Psoas muscle (tissue), 8 donors: ENCODE measurements at places on chromosomes 5 and 9. TPM values are rescaled to one million over a fixed set of nuclear protein-coding genes. Genes with fewer than 3 reads are reported as not detected.

Gene CMBL
- 66.5 TPM for total RNA-seq

Gene NUTM2G
- total RNA-seq = not detected

DNA sequence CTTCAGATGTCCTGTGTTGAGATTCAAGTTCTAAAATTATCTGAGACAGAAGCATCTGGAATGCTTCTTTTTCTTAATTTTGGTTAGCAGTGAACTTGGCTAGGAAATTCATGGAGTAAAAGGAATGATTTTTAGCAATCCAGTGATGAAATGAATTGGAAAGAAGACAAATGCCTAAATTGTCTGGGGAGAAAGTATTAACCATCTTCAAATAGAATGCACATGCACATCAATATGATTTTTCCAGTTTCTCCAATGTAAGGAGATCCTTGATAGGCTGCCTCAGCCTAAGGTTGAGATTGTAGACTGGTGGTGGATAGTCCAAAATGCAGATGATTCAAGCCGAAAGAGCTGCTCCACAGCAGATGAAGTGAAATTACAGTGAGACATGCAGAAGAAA is 106.7 kb downstream of the PCSK5 start:
- no peak overlapping the region for H3K4me3 ChIP-seq
- H3K36me3 ChIP-seq = no peaks in the 10 kb centered on the region
- no peaks in the 10 kb centered on the region for H3K27me3 ChIP-seq
- H3K27ac ChIP-seq = no peak overlapping the region

DNA sequence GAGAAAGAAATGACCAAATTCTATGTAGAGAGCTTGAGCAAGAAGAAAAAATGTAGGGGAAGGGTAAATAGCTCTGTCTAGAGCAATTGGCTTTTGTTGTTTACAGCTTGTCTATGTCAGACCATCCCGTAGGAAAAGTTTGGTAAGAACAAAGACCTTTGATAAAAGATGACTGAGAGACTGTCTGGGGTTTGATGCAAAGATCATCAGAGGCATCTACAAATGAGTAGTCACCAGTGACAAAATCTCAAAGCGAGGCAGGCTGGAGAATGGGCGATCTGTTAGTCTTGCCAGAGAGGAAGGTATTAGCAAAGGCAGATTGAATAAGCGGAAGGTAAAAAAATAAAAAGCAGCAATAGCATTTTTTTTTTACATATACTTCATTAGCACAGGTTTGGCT is 125.0 kb upstream of the RASGRF2 start:
- no peak overlapping the region for H3K27ac ChIP-seq
- H3K4me3 ChIP-seq = no peak overlapping the region
- no peaks in the 10 kb centered on the region for H3K4me1 ChIP-seq
- H3K27me3 ChIP-seq = no peaks in the 10 kb centered on the region
- DNase-seq = no peak

DNA sequence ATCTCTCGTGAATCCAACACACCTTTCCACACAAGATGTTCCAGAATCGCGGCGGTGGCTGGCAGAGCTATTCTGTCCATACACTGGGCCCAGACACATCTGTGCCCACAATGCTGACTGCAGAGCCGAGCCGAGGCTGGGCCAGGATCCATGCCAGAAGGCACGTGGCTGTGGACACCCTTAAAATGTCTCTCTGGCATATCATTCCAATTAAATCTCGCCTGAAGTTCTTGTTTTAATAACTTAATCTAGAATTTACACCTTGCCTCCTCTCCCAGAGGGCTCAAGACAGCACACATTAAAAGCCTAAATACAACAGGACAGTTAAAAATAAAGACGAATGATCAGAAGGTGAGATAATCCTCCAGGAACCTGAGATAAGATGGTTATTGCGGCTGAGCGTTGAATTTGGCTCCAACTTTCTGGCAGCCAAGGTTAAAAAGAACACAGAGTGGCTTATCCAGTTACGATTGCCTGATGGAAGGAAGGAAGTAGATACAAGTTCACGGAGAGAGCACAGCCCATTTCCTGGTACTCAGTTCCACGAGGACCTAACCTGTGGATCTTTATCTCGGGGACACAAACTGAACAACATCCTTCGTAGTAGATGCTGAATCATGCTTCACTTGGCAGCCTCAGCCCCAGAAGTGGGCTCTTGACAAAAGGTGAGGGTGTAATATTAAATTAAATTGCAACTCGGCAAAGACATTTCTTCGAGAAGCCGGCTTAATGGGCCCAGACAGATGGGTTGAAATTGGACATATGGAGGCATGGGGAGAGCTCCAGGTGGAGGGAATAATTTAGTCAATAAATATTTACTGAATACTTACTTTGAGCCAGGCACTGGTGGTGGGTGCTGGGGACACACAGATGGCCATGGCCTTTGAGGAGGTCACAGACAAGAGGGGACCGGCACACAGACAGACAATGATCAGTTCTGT is 86.0 kb upstream of the TBC1D2 start:
- H3K4me3 ChIP-seq = no peak overlapping the region
- H3K27ac ChIP-seq = no peak overlapping the region
- no peaks in the 10 kb centered on the region for H3K4me1 ChIP-seq
- no peaks in the 10 kb centered on the region for H3K36me3 ChIP-seq
- DNase-seq = no peak

DNA sequence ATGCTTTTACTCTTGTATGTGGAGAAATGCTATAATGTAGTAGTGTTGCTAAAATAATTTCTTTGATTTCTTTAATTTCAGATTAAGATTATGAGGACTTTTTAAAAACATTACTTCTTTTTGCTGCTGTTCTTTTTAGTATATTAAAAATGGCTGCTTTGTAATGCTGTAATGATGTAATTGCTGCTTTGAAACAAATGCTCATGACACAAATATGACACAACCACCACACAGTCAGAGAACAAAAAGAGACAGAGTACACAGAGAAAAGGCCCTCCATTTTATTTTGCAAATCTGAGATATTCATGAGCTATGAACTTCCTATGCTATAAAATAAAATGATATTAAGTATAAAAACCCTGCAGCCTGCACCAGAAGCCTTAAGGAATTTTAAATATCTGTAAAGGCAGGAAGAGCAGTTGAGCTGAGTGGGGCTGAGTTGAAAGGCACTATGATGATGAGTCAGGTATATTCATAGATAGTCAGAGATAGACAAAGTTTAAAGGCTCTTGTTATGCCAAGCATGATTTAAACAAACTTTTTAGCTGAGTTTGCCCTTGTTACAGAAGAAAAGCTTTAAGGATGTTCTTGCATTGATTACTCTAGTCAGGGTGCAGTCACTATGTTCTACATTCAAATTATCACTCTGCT is 5.1 kb upstream of the POU5F2 start:
- H3K36me3 ChIP-seq = no peaks in the 10 kb centered on the region
- no peak overlapping the region for H3K4me3 ChIP-seq
- H3K27me3 ChIP-seq = no peaks in the 10 kb centered on the region
- H3K4me1 ChIP-seq = no peaks in the 10 kb centered on the region
- DNase-seq = no peak

GRCh38 chr5:172437445-172438318 is 16.6 kb downstream of the SH3PXD2B start:
- H3K36me3 ChIP-seq = no peaks in the 10 kb centered on the region
- H3K4me3 ChIP-seq = no peak overlapping the region
- H3K27ac ChIP-seq = no peak overlapping the region

DNA sequence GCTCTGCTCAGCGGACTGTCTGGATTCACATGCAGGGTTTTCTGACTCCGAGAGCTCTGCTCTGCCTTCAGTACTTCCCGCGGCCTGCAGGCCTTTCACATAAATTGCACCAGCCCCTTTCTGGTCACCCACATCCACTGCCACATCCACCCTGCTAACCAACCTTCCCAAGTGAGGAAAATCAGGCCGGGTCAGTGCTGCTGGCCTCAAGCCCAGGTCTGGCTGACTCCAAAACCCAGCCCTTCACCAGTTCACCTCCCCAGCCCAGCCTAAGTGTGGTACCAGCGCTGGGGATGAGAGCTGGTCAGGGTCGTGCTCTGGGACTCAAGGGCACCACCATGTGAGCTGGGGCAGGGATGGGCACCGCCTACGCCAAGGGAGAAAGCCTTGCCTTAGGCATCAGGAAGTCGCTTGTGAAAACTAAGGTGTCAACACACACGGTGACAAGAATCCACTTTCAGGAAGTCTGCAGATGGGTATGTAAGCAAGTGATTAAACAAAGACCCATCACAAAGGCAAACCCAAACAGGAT is 12.3 kb downstream of the LMAN2 start:
- no peaks in the 10 kb centered on the region for H3K27me3 ChIP-seq
- H3K4me3 ChIP-seq = no peak overlapping the region
- H3K4me1 ChIP-seq = peaks cover 8% of the 10 kb centered on the region

GRCh38 chr9:136958898-136959850 is 7.1 kb downstream of the LCN12 start:
- no peak overlapping the region for H3K27ac ChIP-seq
- no peak for DNase-seq
- H3K36me3 ChIP-seq = no peaks in the 10 kb centered on the region
- H3K4me1 ChIP-seq = no peaks in the 10 kb centered on the region
- H3K4me3 ChIP-seq = no peak overlapping the region

- H3K4me3 ChIP-seq = no peak overlapping the region
- DNase-seq = no peak
- H3K36me3 ChIP-seq = no peaks in the 10 kb centered on the region
Measured at GRCh38 chr5:57650360-57651069, 167.9 kb upstream of the ACTBL2 start.

- H3K4me3 ChIP-seq = no peak overlapping the region
- no peaks in the 10 kb centered on the region for H3K36me3 ChIP-seq
- no peak for DNase-seq
- H3K27ac ChIP-seq = no peak overlapping the region
Measured at GRCh38 chr5:158747816-158748432, 351.8 kb downstream of the EBF1 start.
